ENCODE measurements at places on chromosomes 4 and X.

GRCh38 chr4:3611778-3612177 is 79.6 kb upstream of the LRPAP1 start:
- no peak for DNase-seq

GRCh38 chr4:165201806-165202205 is 5.6 kb upstream of the KLHL2 start:
- no peak for DNase-seq

DNA sequence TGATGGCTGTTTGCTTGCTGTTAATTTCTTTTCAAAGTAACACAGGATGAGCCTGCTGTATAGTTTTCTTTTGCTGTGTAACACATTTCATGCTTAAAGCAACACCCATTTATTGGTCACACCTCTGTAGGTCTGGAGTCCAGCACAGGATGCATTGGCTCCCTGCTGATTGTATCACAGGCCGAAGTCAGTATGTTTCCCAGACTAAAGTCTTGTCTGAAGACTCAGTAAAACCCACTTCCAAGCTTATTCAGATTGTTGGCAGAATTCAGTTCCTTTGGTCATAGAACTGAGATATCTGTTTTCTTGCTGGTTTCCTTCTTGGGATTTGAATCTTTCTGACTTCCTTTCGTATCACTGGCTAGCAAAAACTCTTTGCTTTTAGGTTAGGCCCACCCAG is 54.3 kb downstream of the LRP2BP start:
- no peak for DNase-seq

DNA sequence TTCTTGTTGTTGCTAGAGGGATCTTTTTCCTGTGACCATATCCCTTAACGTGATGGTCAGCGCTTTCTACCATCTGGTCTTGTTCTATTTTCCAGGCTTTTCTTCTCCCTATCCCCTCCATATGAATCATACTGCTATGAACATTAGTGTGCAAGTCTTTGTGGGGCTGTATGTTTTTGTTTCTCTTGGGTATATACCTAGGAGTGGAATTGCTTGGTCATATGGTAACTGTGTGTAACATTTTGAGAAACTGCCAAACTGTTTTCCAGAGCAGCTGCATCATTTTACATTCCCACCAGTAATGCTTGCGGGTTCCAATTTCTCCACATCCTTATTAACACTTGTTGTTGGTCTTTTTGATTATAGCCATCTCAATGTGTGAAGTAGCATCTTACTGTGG is 121.4 kb downstream of the SPRY1 start:
- no peak for DNase-seq

- DNase-seq, result no peak
These were observed 46.9 kb upstream of the SMARCAD1 start for GRCh38 chr4:94160774-94161173.

GRCh38 chr4:10347281-10347795 is 109.9 kb downstream of the ZNF518B start:
- DNase-seq, result peak; percentile 3

DNA sequence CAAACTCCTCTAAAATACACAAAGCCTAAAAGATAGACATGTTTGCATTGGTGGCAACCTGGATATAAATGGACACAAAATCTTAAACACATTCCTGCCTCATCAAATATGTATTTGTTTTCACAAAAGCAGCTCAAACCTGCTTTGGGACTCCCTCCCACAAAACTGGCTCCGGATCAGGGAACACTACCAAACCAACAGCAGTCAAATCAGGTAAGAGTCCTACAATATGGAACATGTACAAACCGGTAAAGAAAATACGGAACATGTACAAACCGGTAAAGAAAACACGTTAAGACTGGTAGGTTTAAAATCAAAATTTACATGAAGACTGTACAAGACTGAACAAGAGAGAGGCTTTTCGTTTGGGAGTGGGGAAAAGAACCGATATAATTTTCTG is 4.3 kb downstream of the AMTN start:
- DNase-seq, result no peak

- DNase-seq, result no peak
These were observed 308.8 kb downstream of the TEX13C start for GRCh38 chrX:125628435-125628834.

DNA sequence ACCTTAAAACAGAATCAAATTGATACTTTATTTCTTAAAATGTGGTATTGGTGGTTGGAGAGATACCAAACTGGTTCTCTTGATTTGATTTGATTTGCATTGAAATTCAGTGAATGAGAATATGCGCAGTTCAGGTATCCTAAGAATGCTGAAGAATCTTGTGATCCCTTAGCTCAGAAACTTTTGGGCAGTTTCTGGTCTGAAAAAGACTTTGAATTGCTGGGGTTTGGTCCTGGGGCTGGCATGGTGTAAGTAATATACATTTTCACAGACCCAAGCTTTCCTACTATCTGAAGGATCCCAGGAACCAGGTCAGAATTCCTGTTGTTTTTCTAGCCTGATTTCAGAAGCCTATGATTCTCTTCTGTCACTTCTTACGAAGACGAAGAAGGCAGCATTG is 6.6 kb downstream of the RAB33B start:
- DNase-seq, result no peak

DNA sequence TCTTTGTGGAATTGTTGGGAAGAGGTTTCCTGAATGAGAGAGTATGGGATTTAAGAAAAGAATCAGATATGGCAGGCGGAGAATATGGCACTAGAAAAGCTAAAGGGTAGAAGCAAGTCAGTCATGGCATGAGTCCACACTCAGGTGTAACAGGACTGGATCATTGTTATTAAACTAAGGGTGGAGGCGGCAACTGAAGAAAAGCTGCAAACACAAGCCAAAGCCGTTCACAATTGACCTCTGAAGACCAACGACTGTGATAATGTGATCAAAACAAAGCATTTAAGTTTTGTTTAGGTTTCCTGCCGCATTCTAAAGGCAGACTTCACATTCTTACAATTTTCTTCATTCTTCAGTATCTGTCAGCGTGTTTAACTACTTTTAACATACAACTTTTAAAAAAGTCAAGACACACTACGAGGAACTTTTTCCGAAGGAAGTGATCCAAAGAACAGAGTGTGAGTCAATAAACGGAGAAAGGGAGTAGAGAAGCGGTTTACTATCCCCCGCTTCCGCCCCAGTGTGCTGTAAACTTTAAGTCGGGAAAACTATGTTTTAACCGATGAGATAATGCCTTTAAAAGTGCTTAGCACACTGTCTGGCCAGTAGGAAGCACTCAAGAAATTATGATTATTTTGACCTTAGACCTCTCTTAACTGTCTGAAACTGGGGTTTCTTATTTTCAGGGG is 909 bp upstream of the SLAIN2 start:
- DNase-seq, result no peak

- DNase-seq, result no peak
These were observed 55.4 kb upstream of the RASGEF1B start for GRCh38 chr4:81527115-81527514.

GRCh38 chr4:100268789-100269188 is 78.5 kb upstream of the DDIT4L start:
- no peak for DNase-seq

DNA sequence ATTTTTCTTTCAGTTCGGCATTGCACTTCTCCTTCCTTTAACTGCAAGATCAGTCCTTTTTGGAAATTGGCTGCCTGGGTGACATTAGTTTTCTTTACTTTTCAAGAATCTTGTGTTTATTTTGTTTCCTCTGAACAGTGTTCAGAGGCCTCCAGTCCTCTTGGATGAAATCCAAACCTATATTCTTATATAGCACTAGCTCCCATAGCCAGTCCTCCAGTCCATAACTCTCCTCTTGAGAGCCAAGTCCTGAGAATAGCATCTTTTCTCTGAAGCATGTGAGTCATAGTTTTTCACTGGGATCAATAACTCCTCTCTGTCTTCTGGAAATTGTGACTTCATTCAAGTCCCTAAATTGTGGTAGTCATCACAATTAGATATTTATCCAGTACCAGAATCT is 357.5 kb downstream of the RAPGEF2 start:
- DNase-seq, result no peak

GRCh38 chrX:125953814-125954213 is 212.3 kb downstream of the DCAF12L2 start:
- no peak for DNase-seq

- DNase-seq, result no peak
These were observed 70.8 kb upstream of the PGRMC2 start for GRCh38 chr4:128358231-128358912.

GRCh38 chrX:8627796-8628195 is 104.1 kb downstream of the ANOS1 start:
- no peak for DNase-seq

DNA sequence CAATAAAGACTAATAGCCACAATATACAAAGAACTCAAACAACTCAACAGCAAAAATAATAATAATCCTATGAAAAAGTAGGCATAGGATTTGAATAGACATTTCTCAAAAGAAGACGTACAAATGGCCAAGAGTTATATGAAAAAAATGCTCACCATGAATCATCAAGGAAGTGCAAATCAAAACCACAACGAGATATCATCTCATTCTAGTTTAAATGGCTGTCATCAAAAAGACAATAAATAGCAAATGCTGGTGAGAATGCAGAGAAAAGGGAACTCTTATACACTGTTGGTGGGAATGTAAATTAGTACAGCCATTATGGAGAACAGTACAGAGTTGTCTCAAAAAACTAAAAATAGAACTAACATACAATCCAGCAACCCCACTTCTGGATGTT is 18.8 kb downstream of the TLR6 start:
- no peak for DNase-seq

- no peak for DNase-seq
These were observed 95.9 kb upstream of the RPS6KA3 start for GRCh38 chrX:20362268-20363267.

DNA sequence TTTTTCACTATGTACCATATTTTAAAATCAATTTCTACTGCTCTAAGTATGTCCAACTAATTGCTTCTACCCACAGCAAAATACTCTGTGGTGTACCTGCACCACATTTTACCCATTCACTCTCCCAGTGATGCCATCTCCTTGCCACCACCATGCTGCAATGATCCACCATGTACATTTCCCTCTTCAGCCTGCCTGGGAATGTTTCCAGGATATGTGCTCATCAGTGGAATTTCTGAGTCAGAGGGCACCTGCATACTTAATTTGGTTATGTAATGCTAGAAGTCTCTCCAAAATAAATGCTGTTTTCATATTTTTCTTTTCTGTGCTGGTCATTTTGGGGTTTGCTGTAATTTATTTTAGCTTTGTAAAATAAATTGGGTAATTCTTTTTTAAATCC is 33.2 kb upstream of the OCIAD2 start:
- DNase-seq, result no peak

- DNase-seq, result no peak
These were observed 471.6 kb downstream of the PCDH19 start for GRCh38 chrX:99938464-99938863.

GRCh38 chr4:86015412-86016350 is 344.2 kb downstream of the MAPK10 start:
- no peak for DNase-seq

- no peak for DNase-seq
These were observed 181.5 kb downstream of the SHROOM3 start for GRCh38 chr4:76616526-76616925.

GRCh38 chrX:72043636-72044035 is 88.1 kb downstream of the RTL5 start:
- DNase-seq, result no peak

- DNase-seq, result no peak
These were observed 171.8 kb upstream of the FAM9B start for GRCh38 chrX:9205599-9206223.

DNA sequence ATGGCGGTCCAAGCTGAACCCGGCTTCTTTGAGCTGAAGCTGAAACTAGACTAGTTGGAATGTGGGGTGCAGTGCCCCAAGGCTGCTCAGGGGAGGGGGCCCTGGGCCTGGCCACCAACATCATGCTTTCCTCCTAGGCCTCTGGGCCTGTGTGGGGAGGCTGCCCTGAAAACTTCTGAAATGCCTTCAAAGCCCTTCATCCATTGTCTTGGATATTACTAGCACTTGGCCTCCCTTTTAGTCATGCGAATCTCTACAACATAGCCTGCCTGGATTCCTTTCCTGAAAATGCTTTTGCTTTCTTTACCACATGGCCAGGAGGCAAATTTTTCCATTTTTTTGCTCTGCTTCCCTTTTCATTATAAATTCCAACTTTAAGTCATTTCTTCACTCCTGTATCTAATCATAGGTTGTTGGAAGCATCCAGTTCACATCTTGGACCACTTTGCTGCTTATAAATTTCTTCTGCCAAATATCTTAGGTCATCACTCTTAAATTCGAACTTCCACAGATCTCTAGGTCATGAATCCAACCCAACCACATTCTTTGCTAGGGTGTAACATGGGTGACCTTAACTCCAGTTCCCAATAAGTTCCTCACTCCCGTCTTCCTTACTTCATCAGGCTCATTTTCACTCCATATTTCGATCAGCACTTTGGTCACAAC is 103.4 kb downstream of the DDIT4L start:
- DNase-seq, result no peak

GRCh38 chr4:132180020-132180427 is 969.1 kb upstream of the PCDH10 start:
- DNase-seq, result no peak

DNA sequence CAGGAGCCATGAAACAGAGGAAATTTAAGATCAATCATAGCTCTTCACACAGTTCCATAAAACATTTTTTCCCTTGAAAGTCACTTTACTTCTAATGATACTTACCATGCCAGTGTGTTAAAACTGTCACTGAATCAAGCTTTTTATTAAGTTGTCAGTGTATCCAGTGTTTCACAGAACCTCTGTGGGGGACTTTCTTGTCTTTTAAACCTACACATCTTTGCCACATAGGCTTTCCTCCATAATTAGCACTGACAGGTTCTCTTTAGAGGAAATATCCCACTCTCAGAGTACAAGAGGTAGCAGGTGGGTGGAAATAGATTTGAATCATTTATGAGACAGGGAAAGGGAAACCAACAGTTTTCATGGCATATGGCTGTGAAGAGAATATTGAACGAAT is 25.8 kb upstream of the DYNLT3 start:
- DNase-seq, result no peak

DNA sequence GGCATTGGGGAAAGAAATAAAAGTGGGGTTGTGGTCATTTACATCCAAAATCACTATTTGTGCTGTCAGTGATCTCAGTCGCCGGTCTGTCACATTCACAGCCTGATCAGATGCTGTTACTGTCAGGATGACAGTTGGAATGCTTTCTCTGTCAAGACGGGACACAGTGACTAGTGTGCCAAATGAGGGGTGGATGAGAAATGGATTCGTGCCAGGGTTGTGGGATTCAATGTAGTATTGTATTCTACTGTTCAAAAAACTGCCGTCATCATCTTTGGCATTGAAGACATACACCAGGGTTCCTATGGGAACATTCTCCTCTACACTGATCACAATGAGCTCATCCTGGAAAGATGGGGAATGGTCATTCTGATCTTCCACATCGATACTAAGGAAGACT is 171.1 kb downstream of the DCHS2 start:
- no peak for DNase-seq

- DNase-seq, result no peak
These were observed 391.4 kb downstream of the SH2D1A start for GRCh38 chrX:124737771-124738170.
